HT1080 (cell line): ENCODE measurements at places on chromosomes 6 and 20.
A peak's percentile ranks its signal among the peaks of the same experiment; 100 is the strongest.

GRCh38 chr6:54440549-54440948 is 132.3 kb downstream of the TINAG start:
- peak; percentile 43 for DNase-seq

DNA sequence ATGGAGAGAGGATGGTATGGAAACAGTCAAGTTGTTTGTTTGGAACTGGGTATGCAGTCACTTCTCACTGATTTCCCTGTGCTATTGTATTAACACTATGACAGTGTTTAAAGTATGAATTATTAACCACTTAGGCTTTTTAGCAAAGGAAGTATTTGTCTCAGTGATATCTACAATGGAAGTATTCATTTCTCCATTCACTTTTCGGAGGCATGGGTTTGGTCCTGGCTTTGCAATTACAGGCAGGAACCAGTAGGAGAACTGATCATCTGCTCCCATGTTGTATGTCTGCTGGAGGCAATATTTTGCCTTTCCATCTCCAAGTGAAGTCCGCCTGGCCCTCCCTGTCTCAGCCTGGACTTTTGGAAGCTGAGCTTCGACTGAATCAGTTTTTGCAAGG is 30.6 kb upstream of the EXOC2 start:
- no peak for DNase-seq

DNA sequence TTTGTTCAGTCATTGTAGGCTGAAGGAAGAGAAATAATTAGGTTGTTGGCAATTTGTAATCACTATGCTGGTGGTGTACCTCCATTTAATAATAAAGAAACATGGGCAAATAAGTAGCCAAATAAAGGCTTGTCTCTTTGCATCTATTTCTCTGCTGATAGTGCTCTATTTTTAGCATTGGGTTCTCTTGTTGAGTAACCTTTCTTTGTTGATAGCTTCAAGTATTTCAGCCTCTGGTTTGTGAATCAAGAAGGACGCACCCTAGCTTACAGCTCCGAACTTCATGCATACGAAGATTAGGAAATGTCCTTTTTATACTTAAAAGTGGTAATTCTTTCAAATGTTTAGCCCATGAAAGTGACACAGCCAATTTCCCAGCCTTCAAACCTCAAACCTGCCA is 2.6 kb downstream of the PPP1R14C start:
- no peak for DNase-seq

DNA sequence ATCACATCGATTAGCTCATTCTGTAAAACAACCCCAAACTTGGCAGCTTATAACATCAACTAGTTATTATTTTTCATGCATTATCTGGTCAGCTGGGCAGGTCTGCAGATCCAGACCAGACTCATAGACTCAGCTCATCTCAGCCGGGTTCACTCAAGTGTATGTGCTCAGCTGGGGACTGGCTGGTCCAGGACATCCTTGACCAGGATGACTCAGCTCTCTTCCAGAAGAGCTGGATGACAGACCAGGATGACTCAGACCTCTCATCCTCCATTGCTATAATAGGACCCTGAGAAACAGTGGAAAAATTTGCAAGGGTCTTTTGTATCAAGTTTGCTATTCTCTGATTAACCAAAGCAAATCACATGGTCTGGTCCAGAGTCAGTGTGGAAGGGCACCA is 312.5 kb upstream of the PLCB4 start:
- DNase-seq = peak; percentile 96

DNA sequence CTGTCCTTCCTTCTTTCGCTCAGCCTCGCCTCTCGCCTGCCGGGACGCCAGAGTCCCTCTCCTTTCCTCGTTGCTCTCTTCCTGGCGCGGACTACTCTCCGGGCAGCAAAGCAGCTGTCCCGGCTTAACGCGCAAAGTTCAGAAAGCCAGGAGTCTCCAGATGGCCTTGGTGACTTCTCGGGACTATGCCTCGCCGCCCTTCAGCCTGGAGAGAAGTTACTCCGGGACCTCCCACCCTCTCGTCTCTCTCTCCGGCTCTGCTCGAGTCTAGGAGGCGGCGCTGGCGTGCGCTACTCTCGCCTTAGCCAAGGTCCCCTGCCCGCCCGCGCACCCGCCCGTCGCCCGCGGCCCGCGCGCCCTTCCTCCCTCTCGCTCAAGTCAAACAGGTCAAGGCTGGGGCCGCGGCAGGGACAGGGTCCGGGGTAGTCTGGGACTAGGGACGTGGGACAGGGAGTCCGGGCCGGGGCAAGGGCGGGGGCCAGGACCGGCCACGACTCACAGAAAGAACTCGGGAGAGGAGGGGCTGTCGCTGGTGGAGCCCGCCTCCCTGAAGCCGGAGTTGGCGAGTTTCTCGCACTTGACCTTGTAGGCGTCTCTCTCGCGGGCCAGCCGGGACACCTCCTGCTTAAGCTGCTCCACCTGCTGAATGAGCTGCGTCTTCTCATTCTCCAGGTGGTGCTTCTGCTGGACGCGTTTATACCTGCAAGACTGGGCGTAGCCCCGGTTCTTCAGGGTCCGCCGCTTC is 1.5 kb downstream of the MAFB start:
- no peak for DNase-seq

- DNase-seq = no peak
Measured at GRCh38 chr6:32070814-32071543, 32.8 kb downstream of the CYP21A2 start.

DNA sequence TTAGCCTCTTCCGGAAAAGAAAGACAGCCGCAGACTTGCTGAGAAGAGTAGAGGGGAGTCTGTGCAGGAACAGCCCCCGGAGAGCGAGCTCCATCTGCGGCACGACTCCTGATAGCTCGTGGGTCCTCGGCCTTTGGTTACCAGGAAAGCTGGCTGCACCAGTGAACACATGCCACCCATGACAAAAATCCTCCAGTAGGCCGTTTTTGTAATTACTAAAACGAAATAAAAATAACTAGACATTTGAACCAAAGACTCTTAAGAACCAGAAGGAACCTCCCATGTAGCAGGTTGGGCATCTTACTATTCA is 42.2 kb downstream of the RAMACL start:
- DNase-seq = no peak

DNA sequence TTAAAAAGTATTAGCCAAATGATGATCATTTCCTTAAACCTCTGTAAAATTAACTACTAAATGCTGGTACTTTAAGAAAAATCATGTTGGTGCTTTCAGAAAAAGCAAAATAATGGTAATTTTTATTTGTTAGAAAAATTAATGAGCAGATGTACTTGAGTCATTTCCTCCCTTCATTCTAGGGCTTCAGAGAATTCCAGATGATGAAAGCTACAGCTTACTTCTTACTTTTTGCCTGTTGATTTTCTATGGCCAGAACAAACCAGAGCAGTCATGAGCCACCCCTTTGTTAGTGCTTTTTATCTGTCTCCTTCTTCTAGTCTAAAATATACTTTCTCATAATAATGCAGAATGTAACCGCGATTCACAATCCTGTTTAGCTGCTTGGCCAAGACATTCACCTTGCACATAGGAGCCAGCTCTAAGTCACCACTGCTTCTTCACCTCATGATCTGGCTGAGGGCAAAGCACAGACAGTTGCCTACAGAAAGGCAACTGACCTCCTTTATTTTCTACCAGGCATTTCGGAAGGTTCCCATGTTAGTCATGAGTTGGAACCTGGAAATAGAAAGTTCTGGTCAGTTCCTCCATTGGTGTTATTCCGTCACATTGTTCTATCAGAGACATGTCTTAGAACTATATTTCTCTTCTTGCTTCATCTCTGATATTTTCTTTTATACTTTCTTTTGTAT is 43.5 kb upstream of the TINAG start:
- peak; percentile 19 for DNase-seq

GRCh38 chr6:147821295-147821897 is 312.9 kb downstream of the SAMD5 start:
- no peak for DNase-seq

GRCh38 chr6:99940582-99940981 is 53.4 kb downstream of the MCHR2 start:
- no peak for DNase-seq

GRCh38 chr6:86537292-86537861 is 400.0 kb upstream of the HTR1E start:
- no peak for DNase-seq

DNA sequence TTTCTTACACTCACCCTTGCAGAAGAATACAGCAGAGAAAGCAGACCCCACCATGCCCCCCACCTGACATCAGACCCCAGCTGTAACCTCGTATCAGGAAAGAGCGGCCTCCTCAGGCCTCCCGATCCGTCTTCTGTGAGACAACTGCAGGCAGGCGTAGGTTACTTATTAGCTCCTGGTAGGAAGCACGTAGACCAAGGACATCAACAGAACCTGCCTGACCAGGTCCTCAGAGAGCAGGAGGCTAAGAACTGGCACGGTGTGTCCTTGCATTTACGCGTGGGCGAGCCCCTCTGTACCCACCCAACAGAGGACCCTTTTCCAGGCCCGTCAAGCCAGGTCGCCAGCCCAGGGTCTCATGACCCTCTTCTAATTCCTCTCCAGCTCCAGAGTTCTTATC is 51.0 kb downstream of the ABHD12 start:
- DNase-seq = no peak

GRCh38 chr6:57173056-57173885 is 1.1 kb downstream of the BAG2 start:
- peak; percentile 39 for DNase-seq

DNA sequence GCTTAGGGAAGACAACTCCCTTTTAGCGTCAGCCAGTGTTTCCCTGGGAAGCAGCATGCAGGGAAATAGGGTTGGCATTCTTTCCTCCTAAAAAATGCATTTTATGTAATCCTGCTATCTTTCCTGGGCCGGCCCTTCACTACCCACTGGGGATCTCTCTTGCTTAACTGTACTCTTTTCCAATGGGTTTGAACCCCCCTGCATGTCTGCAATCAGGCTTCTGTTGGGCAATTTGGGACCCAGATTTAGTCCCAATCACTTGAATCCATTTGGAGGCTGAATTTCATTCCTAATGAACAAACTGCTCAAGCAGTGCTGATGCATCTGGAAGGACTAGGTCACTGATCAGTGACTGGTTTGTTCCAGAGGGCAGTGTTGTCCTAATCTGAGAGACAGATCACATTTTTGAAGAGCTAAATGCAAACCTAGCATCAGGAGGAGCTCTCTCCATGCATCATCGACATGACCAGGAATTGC is 152.0 kb downstream of the TSHZ2 start:
- no peak for DNase-seq

DNA sequence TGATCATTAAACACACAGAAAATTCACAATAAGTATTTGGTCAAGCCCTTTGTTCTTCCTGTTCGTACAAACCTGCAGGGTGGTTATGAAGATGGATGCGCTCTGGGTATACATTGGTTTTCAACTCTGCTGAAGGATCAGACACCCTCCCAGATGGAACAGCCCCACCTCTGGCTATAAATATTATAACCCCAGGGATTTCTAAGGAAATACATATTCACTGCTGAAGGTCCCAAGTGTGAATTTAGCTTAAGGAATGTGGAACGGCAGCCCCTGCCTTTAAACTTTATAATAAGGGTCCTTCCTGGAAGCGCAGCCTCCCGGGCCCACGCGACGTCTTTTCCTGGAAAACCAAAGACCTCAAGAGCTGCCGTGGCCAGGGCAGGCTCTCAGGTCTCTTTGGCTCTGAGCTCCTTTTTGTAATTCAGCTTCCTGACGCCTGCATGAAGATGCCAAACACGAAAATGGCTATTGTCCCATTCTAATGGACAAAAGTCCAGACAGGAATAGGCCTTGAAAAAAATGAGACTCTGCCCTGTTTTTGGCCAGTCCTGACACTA is 172.4 kb upstream of the SSTR4 start:
- peak; percentile 29 for DNase-seq

- DNase-seq = no peak
Measured at GRCh38 chr6:44375071-44375470, 12.4 kb upstream of the CDC5L start.

DNA sequence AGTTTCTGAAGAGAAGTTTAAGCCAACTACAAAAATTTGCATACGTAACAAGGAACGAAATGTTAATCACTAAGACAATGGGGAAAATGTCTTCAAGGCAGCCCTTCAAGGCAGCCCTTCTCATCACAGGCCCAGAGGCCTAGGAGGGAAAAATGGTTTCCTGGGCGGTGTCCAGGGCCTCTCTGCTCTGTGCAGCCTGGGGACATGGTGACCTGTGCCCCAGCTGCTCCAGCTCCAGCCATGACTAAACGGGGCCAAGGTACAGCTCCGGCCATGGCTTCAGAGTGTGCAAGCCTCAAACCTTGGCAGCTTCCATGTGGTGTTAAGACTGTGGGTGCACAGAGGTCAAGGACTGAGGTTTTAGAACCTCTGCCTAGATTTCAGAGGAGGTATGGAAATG is 325.1 kb downstream of the FRK start:
- DNase-seq = no peak

- no peak for DNase-seq
Measured at GRCh38 chr6:111806561-111807497, 66.4 kb downstream of the FYN start.

DNA sequence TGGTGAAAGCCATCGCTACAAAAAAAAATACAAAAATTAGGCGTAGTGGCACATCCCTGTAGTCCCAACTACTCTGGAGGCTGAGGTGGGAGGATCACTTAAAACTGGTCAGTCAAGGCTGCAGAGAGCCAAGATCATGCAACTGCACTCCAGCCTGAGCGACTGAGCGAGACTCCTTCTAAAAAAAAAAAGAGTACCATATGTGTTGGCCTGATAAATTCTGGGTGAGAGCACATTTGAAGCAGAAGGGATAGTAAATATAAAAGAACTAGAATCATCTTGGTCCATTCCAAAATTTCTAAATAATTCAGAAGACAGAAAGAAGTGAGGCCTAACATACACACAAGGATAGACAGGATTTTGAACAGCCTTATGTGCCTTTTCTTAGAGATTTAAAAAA is 2.2 kb downstream of the IBTK start:
- DNase-seq = no peak

DNA sequence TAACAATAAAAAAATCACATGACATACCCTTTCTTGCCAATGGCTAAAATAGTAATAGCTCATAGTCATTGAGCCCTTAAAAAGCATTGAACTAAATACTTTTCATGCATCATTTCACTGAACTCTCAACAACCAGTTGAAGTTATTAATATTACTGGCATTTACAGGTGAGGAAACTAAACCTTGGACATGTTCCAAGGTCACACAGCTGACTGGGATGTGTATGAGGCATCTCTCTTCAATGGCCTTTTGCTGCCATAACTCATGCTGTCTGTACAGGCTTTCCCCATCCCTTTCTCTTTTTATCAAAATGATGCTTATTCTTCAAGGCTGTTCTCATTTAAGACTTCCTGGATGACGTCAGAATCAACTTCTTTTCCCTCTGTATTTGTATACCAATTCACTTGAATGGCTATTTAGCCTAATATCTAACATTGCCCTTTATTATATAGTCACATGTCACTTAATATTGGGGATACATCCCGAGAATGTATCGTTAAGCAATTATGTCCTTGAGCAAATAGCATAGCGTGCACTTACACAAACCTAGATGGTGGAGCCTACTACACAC is 476.4 kb downstream of the KIF16B start:
- no peak for DNase-seq

DNA sequence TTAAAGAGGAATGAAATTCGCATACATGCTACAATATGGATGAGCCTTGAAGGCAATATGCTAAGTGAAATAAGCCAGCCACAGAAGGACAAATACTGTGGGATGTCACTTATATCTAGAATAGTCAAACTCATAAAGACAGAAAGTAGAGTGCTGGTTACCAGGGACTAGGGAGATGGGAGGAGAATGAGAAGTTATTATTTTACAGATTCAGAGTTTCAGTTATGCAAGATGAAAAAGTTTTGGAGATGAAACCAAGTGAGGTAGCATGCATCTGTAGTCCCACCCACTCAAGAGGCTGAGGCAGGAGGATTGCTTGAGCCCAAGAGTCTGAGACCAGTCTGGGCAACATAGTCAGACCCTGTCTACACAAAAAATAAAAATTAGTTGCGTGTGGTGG is 82.5 kb upstream of the ARID1B start:
- no peak for DNase-seq

- DNase-seq = no peak
Measured at GRCh38 chr20:50385733-50386640, 124.2 kb upstream of the PTPN1 start.
